Fibroblast of skin of right quadriceps (primary cell): ENCODE measurements at places on chromosomes 7 and 10.

- DNase-seq: no peak
Observed at GRCh38 chr7:1298931-1299885, 66.5 kb downstream of the UNCX start.

DNA sequence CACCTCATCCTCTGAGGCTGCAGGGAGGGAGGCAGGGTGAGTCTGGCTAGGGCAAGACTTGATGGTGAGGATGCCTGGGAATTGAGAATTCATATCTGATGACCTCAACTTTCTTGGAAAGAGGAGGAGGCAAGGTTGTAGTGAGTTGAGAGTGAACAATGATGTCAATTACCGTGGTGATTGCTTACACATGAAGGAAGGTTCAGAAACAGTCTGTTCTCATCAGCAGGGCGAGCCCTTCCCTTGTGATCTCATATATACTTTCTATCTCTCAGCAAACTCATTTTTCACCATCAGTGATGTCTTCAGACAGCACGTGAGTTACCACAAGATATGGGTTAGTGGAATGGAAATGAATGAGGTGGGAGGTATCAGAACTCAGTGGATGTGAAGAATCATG, 20.1 kb upstream of the COL13A1 start:
- no peak for DNase-seq

- DNase-seq: no peak
Observed at GRCh38 chr10:34205452-34205851, 609.6 kb downstream of the PARD3 start.

DNA sequence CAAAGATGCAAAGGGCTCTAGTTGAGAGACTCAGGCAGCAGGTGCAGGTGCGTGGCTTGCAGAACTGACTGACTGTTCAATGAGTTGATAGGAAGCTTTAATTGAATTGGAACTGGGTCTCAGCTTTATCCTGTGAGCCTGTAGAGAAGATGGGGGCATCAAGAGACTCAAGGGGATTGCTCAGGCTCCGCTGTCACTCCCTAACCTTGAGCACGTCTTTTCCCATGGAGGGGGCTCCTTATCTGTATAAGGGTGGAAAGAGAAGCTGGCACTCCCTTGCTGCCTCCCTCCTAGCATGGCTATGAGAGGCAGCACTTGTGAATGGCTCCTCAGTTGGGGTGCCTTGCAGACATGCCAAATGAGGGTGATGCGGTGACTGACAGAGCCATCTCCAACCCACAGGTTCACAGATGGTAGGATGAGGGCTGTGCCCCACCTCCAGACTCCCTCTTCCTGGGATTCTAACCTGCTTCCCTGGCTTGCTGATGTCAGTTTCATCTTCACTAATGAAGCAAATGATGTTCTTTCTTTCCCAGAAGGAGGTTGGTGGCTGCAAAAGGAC, 12.4 kb upstream of the PLEKHA1 start:
- no peak for DNase-seq

- DNase-seq: no peak
Observed at GRCh38 chr7:19585761-19586160, 123.1 kb downstream of the POLR1F start.

DNA sequence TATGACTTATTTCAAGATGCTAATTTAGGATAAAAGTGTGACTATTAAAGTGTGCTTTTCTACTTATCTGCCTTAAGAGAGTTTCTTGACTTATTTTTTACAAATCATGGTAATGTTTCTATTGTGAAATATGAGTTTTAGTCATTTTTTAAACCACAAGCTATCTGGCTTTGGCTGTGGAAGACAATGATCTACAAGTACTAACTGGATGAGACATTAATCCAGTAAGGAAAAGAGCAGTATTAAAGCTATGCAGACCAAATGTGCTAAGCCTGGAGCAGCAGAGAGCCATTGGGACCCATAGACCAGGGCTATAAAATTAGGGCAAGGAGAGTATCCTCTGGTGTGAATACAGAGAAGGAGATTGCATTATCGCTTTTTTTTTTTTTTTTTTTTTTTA, 92.4 kb downstream of the SEMA3A start:
- DNase-seq: peak; percentile 58

DNA sequence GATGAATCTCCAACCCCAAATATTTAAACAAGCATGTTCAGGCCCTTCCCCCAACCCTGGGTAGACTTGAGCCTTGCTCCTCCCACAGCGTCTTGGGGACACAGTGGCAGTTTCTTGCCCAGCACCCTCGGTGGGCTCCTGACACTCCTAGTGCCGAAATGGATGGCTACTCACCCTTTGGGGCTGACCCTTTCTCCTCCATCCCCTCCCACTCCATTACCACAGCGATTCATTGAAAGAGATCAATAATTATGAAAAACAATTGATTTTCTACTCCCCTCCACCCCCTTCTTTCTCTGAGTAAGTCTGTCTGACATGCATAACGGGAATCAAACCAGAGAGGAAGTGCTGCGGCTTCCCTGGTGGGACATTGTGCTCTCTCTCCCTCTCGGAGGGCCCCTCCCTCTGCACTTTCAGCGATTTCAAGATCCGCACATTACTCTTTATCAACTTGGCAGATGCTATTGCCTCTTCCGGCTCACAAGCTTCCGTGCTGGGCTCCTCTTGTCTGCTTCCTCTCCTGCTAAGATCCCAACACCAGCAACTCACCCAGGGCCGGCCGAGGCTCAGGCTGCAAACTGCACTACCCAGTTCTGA, 79.0 kb upstream of the PLXNA4 start:
- peak; percentile 67 for DNase-seq

GRCh38 chr10:43226441-43226840, 40.4 kb downstream of the RASGEF1A start:
- DNase-seq: no peak

DNA sequence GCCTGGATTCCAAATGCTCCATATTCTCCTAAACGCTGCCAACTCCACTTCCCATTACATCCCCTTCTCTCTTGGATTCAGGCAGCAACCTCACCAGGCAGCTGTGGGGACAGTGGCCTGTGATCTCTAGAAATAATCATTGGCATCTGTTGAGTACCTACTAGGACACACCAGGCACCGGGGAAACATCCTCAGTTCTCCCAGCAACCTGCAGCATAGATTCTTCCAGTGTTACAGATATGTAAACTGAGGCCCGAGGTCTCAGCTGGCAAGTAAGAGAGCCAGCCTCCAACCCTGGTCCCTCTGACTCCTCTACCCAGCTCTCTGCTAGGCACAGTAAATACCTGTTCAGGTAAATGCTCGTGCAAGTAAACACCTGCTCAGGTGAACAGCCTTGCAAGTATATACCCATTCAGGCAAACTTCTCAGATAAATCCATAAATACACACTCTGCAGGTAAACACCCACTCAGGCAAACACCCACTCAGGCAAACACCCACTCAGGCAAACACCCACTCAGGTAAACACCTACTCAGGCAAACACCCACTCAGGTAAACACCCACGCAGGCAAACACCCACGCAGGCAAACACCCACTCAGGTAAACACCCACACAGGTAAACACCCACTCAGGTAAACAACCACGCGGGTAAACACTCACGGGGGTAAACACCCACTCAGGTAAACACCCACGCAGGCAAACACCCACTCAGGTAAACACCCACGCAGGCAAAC, 18.7 kb downstream of the ASB13 start:
- DNase-seq: no peak

GRCh38 chr7:35024298-35024697, 13.0 kb downstream of the DPY19L1 start:
- DNase-seq: no peak

DNA sequence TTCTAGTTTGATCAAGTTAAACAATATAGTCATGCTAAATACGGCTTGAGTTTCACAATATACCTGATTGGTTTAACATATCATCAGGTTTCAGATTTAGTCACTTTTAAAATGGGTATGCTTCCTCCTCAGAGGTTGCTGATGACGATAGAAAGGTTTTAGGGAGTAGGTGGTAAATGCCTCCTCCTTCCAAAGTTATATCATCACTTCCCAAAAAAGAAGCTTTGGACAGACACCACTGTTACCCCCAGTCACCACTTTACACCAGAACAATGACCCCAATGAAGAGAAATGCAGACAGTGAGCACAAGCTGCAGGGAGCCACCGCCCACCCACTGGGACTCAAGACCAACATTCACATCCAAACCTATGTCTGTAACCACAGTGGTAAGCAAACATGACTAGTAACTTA, 244.6 kb downstream of the SORCS1 start:
- DNase-seq: no peak
